WTC11 (cell line): ENCODE measurements at places on chromosomes 5 and 9.

DNA sequence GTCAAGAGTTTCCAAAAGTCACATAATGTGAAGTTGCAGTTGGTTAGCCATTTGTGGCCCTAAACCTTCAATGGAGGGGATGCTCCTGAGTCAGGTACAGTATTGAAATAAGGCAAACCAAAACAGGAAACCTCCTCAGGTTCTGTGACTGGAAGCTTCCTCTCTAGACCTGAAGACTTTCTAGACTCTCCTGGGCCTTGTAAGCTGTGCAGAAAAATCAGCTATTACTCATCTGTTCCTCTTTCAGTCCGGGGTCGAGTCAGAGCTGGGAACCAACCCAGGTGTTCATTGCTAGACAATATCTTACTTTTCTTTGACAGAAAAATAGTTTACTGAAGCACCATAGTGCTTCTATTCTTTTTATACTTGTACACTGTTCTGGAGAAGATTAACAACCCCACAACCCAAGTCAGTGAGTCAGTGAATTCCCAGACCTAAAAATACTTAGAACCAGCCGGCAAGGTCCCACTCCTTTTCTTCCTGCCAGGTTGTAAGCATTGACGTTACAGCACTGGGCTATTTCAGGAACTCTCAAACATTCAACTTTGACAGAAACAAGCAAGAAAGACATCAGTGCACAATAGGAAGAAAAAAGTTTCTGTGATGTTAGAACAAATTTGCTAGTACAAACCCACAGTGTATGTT, 47.3 kb downstream of the FSTL4 start:
- no peak for DNase-seq

DNA sequence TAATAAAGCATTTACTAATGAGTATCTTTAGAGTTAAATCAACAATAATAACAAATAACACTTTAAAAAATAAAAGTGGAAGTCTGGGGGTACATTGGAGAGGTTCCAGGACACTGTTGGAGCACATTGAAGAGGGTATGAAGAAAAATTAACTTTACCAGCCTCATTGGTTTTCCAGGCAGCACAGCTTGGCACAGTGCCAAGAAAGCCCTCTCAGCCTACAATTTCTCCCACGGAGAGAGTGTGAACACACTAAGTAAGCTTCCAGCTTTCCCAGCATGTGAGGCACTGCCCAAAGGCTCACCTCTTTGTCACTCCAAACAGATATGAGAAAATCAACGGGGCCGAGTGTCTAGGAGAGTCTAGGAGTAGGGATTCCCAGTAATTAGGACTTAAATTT, 1912.8 kb upstream of the NUDT12 start:
- no peak for DNase-seq

- DNase-seq, result no peak
Measured at GRCh38 chr9:18502546-18502945, 28.6 kb downstream of the ADAMTSL1 start.

DNA sequence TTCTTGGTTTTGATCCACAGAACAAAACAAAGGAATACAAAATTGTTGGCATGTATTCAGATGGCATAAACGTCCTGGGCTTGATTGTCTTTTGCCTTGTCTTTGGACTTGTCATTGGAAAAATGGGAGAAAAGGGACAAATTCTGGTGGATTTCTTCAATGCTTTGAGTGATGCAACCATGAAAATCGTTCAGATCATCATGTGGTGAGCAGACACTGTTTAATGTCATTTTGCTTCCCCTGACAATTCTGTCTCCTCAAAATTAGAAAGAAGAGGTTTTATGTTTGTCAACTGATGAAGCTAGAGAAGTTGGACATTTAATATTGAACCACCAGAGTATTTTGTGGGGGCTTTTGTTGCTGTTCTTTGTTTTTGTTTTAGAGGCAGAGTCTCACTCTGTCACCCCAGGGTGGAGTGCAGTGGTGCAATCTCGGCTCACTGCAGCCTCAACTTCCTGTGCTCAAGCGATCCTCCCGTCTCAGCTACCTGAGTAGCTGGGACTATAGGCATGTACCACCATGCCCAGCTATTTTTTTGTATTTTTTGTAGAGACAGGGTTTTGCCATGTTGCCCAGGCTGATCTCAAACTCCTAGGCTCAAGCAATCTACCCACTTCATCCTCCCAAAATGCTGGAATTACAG, 82.0 kb downstream of the SLC1A1 start:
- no peak for DNase-seq

DNA sequence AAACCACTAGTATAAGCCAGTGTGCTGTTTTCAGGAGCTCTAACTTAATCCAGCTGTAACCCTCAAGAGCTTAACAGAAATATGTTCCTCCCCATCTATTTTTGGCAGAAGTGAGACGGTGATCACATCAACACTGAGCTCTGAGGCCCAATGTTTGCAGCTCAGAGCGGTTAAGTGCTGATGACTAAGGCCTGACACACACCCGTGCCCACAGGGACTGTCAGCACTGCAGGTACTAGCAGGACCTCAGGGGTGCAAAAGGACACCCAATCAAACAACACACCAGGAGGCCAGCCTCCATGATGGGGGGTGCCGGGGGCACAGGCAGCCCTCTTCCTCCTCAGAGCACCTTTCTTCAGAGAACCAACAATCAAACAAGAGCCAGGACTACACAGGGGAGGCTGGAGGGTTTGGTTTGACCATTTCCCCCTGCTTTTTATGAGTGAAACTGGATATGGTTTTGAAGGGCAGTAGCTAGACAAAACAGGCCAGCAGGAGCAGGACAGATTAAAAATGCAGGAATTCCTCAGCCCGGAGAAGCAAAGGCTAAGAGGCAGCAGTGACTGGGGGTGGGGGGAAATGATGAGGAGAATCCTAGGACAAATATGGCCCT, 61.3 kb downstream of the RAPGEF1 start:
- no peak for DNase-seq

GRCh38 chr5:167573370-167574127, 717.9 kb upstream of the WWC1 start:
- peak; percentile 67 for DNase-seq

DNA sequence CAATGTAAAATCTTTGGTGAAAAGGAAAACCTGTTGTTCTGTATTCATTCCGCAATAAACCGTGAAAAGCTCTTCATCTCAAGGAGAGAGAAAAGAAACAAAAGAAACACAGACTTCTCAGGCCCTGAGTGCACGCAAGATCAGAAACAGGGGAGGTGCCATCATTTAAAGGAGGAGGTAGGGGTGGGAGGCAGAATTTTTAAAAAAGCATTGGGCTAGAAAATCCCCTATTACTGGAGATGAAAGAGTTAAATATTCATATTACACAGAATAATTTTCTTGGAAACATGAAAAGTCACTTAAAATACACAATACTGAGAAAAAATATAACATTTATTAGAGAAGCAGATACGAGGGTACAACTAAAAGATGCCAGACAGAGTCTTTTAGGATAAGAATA, 56.3 kb downstream of the USP20 start:
- DNase-seq, result no peak

GRCh38 chr5:171644536-171644935, 141.1 kb upstream of the SMIM23 start:
- no peak for DNase-seq

DNA sequence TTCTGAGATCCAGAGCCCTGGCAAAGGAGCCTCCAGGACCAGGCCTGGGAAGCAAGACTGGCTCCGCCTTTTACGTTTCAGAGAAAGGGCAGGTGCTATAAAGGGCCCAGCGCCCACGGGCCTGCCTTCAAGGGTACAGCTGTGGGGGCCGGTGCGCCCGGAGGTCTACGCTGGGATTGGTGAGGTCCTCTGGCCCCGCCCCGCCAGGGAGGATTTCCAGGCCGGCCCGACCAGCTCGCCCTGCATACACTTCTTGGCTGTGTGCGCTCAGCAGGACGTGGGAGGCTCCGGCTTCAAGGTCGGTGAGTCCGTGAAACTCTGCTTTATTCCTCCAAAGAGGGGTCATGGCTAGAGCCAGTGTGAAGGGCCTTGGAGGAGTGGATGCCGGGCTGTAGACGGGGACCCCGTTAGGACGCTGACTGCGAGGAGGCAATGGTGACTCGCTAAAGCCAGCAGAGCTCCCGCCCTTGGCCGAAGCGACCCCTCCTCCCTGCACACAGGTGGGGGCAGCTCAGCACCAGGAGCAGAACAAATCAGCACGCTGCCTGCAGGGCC, at the start of gene CKMT2:
Gene CKMT2, plus strand, starts transcription at position 243 of the 555 bp plus-strand sequence. CDS start 17,811 bp downstream, outside the sequence.
- peak; percentile 88 for DNase-seq

GRCh38 chr5:36505021-36505420, 101.4 kb upstream of the SLC1A3 start:
- no peak for DNase-seq

GRCh38 chr9:80605129-80605528, 1033.4 kb downstream of the TLE4 start:
- DNase-seq, result no peak

GRCh38 chr5:177188775-177189174, 55.2 kb downstream of the NSD1 start:
- no peak for DNase-seq

DNA sequence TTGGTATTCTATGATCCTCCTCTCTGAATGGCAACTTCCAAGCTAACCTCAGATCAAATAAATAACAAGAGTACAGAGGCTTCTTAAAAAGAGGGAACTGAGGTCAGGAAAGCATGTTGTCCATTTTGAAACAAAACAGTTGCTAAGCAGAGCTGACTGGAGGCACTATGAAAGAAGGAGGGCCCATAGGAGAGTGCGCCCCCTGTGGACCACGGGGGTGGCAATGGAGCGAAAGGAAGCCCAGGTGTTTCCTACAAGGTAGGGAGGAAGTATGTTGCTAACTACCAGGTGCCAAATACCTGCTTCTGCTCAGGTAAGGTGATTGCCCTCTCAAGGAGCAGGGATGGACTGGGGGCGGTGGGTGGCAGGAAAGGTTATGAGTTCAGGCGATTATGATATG, 101.8 kb upstream of the MAST4 start:
- peak; percentile 81 for DNase-seq

- no peak for DNase-seq
Measured at GRCh38 chr5:111469903-111470302, 42.4 kb downstream of the STARD4 start.

DNA sequence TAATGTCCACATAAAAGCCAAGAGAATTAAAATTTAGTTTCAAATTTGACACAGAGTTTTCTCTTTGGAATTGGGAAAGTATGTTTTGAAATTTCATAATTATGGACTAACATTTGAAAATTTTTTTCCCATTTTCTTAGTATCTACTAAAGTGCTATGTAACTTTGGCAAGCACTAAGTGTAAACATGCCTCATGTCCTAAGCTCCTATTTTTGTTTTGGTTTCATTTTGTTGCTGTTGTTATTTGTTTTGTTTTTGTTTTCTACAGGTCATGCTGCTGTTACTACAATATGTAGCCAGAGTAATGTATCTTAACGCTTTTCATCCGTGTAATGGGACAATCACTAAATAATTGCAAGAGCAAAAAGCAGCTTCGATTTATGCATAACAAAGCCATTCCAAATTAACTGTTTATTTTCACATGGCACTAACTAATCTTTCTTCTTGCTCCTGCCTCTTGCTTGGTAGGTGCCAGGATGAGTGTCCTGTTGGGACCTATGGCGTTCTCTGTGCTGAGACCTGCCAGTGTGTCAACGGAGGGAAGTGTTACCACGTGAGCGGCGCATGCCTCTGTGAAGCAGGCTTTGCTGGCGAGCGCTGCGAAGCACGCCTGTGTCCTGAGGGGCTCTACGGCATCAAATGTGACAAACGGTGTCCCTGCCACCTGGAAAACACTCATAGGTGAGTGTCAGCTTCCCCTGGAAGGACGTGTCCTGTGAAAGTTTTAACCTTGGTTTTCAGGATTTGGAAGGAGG, 107.3 kb upstream of the PRRC1 start:
- DNase-seq, result no peak

GRCh38 chr9:89410641-89411350, 87.1 kb downstream of the SEMA4D start:
- no peak for DNase-seq

DNA sequence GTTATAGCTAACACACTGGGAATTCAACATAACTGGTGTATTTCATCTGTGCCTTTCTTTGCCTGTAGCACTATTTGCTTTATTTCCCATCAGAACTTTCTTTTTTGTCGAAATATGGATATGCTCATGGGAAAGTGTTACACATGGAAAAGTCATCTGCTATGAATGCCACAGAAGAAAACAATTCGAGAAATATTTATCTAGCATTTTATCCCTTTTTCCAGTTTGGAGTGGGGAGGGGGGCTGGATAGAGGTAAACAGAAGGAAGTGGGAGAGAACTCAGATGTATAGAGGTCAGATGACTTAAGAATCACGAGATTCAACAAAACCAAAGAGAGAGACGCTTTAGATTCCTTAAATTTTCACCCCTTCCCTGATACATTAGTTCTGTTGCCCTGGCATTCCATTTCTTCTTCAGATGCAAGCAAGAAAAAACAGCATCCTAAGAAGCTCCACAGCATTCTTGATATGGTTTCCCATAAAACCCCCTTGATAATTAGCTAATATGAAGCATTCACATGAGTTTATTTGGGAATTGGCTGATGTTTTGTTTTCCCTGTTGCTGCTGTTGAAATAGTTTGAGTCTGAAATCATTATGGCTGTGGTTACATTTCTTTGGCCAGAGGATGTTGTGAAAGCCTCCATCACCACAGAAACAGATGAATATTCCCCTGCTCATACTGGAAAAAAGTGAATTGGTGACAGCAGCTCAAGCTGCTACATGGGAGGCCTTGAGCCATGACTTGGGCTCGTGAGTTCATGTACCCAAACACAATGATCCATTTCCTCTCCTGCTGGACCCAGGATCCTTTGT, 335.8 kb upstream of the DAB2 start:
- DNase-seq, result no peak

- no peak for DNase-seq
Measured at GRCh38 chr5:110588286-110588980, 138.0 kb downstream of the TMEM232 start.

GRCh38 chr5:72938206-72938605, 17.6 kb upstream of the FCHO2 start:
- no peak for DNase-seq

DNA sequence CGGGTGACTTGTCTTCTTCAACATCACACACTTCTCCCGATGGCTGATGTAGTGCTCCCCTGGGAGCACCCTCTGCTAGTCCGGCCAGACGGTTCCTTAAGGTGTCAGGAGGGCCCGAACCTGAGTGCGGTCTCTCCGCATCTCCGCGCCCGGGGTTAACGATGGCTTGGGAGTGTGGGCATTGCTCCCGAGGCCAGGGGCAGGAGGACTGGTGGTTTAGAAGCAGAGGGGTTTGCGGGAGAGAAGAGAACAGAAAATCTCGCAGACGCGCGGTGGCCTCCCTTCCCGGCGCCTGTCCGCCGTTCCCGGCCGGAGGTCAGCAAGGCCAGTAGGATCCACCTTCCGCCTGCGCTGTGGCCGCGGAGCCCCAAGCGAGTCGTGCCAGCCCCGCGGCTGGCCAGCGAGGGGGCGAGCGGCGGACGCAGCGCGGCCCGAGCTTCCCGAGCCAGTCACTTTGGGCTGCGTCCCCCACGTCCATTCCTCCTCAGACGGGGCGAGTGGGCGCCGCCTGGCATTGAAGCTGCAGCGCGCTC, 700 bp downstream of the CDO1 start:
- DNase-seq, result peak; percentile 39

- peak; percentile 29 for DNase-seq
Measured at GRCh38 chr9:114583371-114584155, 4.0 kb upstream of the ATP6V1G1 start.

DNA sequence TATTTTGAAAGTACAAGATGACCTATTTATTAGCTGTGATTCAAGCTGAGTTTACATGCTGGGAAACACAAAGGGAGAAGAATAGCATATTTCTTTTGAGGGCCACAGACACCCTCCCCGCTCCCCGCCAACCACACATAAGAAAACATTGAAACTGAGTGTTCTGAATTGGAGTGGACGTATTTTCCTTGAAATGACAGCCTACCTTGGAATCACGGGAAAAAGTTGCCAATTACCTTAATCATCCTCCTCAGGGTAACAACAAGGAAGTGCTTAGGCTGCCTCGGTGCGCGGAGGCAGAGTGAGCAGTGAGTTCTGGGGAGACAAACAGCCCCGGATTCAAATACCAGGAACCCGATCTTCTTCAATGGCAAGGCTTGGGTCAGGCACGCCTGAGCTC, 31.4 kb downstream of the CFAP77 start:
- no peak for DNase-seq
